Fibroblast of the aortic adventitia (primary cell): ENCODE measurements at places on chromosomes 13 and 19. TPM values are rescaled to one million over a fixed set of nuclear protein-coding genes. Genes with fewer than 3 reads are reported as not detected.

CNMD gene
- total RNA-seq: not detected in 2 replicates

ZNF701 gene
- 8.4 and 12.6 TPM in 2 replicates for total RNA-seq

PRSS57 gene
- total RNA-seq: not detected in 2 replicates

ZBTB32 gene
- total RNA-seq: not detected in 2 replicates

ATP4B gene
- total RNA-seq: not detected in 2 replicates

TPP2 gene
- 65.7 and 148 TPM in 2 replicates for total RNA-seq

FBXO17 gene
- 22.9 and 56.3 TPM in 2 replicates for total RNA-seq

LILRA6 gene
- not detected in 2 replicates for total RNA-seq

GNG8 gene
- total RNA-seq: not detected in 2 replicates

VSTM2B gene
- total RNA-seq: not detected in 2 replicates

CLEC17A gene
- total RNA-seq: 0.09 TPM in 1 of 2 replicates, not detected in the other

IFNL3 gene
- not detected in 2 replicates for total RNA-seq

PCDH20 gene
- total RNA-seq: 0.36 TPM in 1 of 2 replicates, not detected in the other

GJB6 gene
- total RNA-seq: not detected in 2 replicates

ITGBL1 gene
- 167 and 301 TPM in 2 replicates for total RNA-seq

IL11 gene
- 1.6 and 2.2 TPM in 2 replicates for total RNA-seq

SH2D3A gene
- total RNA-seq: not detected in 2 replicates

SIGLEC12 gene
- not detected in 2 replicates for total RNA-seq

ARHGAP35 gene
- 48.7 and 61.3 TPM in 2 replicates for total RNA-seq

CCDC194 gene
- total RNA-seq: not detected in 2 replicates

ZNF844 gene
- total RNA-seq: 2.0 and 11.1 TPM in 2 replicates
